Stimulated activated CD4-positive, alpha-beta T cell treated with anti-CD3 and anti-CD28 coated beads, TNF-alpha, amount 100 ng/mL, for 1 hour (primary cell): ENCODE measurements at places on chromosomes 7 and 10.

DNA sequence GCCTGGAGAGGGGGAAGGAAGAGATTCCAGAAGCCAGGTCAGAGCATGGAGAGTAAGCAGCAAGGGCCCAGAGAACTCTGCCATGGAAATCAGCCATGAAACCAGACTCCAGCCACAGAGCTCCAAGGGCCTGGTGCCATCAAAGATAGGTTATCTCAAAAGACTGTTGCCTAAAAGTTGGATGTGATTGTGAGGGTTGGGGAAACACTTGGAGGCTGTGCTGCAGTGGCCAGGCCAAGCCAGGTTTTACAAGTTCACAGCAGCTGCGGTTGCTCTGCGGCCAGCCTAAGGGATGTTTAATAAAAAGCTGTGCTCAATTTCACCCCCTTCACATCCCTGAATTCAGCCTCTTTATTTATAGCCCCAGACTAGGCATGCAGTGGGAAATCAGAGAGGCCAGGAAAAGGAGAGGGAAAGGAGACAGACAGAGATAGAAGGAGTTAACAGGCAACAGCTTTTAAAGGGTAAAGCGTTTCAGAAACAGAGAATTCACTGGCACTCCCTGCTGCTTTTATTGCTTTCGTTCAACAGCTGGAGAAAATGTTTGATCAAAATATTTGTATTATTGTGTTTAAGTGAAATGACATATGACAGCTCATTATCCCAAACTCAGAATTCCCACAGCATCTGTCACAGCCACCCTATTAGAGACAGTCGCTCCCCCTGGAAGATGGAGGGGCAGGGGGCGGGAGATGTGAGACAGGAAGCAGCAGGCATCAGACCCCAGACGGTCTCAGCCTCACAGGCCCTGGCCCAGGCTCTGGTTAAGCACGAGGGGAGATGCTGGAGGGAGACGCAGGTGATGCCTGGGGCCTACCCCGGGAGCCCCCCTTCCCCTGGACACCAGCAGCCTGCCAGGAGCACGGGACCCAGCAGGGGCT, 140.1 kb downstream of the GLI3 start:
- DNase-seq: no peak

GRCh38 chr10:131921184-131921583, 20.4 kb downstream of the PPP2R2D start:
- DNase-seq: no peak

DNA sequence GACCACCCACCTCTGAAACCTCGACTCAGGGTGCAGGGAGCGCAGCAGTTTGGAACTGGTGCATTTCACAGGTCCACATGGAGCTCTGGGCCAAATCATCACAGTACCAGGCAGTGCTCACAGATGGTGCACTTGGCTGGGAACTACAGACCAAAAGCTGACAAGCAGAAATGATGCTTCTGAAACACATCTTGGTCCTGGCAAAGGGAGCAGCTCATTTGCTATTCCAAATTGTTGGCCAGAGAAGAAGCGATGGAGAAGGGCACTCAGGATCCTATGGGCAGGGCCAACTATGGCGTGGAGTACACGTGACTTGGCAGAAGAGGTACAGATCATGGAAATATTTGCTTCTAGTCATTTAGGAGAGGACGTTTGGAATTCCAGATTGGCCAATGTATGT, 383.9 kb downstream of the CALN1 start:
- DNase-seq: no peak

DNA sequence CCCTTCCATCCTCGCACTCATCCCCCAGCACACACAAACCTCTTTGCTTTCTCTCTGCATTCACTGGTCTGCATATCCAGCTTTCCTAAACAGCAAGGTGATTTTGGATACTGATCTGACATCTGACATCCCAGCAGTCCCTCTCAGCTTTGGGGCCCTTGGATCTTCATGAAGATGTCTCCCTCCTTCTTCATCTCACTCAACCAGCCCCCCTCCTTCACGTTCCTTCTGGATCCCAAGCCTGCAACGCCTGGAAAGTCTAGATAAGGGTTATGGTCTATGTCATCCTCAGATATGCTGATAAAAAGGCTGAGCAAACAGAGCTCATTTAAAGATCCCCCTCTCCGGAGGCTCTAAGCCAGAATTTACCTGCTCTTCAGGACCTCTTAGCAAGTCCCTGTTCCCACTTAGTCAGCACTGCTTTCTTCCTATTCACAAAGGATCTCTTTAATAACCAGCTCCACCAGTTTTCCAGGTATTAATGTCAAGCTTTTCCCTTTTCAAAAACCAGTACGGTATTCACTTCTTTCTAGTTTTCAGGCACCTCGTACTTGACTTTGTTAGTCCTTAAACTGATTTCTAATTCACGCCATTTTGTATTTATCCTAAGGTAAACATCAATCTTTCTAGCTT, 38.9 kb downstream of the CREB3L2 start:
- no peak for DNase-seq

DNA sequence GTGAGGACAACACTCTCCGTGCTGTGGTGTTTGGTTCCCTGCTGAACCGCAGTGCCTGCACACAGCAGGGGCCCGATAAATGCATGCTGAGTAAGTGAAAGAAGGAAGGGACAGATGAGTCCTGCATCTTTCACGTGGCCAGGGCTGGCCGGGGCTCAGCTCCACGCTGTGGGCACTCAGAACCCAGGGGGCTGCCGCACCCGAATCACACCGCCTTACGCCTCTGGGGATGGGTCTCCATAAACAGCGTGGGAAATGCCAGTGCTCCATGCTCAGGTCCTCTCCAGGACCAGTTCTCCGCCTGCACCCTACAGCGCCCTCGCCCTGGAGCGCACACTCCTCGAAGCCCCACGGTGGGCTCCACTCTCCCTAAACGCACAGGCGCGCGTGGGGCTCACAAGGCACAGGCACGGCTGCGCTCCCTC, 38.1 kb downstream of the RASGEF1A start:
- DNase-seq: no peak

GRCh38 chr10:99236627-99237309, 1.1 kb upstream of the HPSE2 start:
- DNase-seq: no peak

GRCh38 chr10:107379601-107380000, 215.1 kb upstream of the SORCS1 start:
- no peak for DNase-seq

GRCh38 chr10:5506246-5506645, 6.9 kb upstream of the CALML5 start:
- no peak for DNase-seq

- DNase-seq: no peak
Observed at GRCh38 chr7:127828843-127829500, 177.0 kb downstream of the SND1 start.

- no peak for DNase-seq
Observed at GRCh38 chr7:28413011-28413410, 693 bp downstream of the CREB5 start.

DNA sequence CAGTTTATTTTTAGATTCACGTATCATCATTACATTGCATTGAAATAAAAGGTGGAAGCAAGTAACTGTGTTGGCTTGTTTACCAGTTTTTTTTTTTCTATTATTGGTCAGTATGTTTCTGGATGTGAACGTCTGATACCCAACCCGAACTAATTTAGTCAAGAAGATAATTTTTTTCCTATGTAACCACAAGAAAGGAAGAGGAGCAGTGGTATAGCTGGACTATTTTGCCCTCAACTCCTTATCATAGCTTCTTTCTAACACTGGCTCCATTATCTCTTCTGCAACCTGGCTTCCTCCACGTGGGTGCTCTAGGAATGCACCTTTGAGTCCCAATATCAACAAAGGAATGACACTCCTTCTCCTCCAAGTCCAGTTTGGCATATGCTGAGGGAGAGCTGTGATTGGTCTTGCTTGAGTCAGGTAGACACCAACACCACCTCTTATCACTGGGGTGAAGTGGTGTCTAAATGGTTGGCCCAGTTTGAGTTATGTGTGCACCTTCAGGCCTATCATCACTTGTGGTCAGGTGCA, 29.4 kb downstream of the OR9A2 start:
- DNase-seq: no peak

DNA sequence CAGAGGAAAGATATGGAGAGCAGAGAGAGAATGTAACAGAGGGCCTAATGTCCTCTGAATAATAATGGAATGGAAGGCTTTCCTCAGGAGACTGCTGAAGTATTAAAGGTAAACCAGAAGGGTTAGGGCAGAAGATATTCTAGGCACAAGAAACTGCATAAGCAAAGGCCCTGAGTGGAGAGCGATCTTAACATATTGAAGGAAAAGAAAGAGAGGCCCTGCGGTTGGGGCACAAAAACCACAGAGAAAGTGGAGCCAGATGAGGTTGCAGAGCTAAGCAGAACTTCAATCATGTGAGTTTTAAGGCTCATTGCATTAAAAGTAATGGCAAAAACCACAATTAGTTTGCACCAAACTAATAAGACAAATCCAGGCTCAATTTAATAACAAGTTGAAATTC, 115.8 kb upstream of the VSTM2A start:
- DNase-seq: no peak

DNA sequence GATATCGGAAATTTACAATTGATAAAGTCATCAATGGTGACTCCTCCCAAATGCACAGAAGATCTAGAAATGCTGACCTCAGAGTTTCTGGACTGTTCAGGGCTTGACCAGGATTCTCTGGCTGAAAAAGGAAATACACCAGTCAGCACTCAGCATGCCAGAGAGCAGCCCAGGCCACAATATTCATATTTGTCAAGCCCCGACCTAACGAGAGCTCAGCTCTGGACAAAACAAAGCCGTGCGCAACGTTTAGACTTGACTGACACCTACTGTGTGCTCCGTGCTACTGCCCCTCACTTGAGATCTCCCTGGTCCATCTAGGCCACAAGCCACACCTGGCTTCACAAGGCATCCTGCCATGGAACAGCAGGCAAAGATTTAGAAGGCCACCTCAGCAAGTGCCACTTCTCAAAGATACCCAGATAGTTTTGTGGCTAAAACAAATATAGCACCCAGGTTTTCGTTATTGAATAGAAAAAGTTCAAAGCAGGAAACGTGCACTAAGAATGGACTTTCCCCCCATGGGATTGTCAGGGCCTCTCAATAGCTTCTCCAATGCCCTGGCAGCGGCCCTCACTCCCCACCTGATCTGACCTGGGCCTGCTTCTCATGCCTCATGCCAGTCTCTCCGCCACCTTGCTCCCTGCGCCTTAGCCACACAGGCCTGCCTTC, 218.3 kb downstream of the FAM107B start:
- DNase-seq: no peak

DNA sequence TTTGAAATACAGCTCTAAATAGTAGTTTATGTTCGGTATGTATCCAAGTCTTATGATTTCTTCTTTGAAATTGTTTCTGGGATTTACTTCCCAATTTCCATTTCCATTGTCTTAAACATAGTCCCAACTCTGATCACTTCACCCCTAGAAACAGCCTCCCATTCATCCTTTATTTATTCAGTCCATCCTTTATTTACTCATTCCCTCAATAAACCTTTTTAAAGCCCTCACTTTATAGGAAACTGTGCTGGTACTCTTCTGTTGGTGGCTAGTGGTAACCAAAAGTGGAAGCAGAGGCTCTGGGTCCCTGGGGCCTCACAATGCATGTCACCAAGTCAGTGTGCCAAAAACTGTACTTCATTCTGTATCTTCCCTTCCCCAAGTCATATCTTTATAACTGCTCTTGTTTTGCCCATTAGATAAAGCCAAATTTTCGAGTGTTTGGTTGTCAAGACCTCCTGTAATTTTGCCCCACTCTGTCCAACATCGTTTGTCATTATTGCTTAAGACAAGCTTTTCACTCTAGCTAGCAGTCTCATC, 3.9 kb upstream of the EPC1 start:
- no peak for DNase-seq

DNA sequence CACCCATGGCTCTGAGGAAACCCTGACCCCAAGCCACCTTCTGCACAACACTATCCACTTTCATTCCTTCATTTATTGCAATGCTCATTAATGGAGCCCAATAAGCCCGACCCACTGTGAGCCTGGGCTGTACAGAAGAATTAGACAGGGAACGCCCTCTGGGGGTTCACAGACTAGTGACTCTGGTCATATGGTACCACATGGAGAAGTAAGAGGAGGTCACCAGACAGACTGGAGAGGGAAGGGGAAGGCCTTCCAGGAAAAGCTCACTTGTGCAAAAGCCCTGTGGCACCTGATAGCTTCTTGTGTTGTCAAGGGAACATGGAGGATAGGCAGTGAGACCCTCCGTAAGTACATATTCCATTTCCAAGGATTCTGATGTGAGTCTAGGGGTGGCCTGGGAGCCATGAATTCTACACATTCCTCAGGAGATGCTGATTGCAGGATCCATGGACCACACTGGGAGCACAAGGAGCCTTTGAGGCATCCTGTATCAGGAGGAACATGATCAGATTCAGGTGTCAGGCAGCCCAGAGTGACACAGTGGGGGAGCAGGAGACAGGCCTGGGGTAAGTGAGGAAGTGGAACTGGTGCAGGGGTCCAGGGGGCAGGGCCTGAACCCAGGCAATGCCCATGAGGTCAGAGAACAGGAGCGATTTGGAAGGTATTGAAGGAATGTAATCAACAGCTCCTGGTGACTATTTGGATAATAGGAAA, 19.9 kb downstream of the TMEM72 start:
- DNase-seq: no peak

DNA sequence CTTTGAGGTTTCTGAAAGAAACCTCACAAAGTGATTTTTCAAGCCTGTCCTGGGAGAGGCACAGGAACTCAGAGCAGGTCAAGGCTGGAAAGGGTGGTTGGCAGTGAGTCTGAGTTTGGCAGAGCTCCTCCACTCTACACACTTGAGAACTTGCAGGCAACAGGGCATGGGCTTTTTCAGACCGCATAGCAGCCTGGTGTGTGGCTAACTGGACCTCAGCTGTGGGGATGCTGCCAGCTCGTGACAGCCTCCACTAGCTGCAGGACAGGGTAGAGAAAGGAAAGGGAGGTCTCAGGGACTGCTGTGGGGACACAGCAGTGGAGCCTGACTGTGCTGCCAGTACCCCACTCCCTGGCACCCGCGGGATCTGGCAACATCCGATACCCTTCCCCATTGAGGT, 2.6 kb downstream of the CDHR1 start:
- no peak for DNase-seq

DNA sequence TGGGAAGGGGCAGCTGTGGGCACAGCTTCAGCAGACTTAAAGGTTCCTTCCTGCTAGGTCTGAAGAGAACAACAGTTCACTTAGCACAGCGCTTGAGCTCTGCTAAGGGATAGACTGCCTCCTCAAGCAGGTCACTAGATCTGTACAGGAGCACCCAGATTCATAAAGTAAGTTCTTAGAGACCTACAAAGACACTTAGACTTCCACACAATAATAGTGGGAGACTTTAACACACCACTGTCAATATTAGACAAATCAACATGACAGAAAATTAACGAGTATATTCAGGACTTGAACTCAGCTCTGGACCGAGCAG, 140.9 kb downstream of the TFEC start:
- no peak for DNase-seq

DNA sequence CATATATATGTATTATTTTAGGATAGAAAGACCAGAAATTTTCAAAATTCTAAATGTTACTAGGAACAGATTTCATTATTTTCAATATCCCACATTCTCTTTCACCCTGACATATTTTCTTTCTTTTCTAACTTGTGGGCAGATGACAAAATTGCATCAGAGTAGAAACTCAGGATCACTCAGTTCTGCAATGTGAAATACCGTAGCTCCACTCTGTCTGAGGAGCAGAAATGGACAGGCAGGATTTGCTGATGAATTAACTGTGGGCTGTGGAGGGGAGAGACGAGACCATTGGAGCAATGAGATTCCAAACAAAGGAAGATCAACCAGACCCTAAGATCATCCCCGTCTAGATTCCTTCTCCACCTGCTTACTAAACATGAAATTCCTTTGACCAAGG, 37.0 kb upstream of the SVOPL start:
- DNase-seq: no peak
